ENCODE measurements at places on chromosomes 1 and 21.

DNA sequence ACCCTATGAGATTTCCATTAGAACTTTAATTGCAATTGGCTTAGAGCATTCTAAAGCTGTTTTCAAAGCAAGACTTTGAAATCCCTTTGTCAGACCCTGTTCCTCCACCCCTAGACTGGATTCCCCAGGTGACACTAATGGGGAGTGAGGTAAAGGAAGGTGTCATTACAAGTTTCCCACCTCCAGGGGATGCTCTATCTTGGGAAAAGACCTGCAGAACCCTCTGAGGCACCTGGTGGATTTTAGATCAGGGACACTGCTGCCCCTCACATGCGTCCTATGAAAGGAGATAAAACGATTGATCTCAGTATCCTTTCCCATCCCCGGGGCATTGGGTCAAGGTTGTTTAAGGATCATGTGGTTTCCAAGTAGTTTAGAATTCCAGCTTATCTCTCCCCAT, 80.3 kb upstream of the RGS4 start:
- DNase-seq, result no peak

- DNase-seq, result peak; percentile 93
These were observed 20.6 kb downstream of the MTHFR start for GRCh38 chr1:11784993-11785769.

DNA sequence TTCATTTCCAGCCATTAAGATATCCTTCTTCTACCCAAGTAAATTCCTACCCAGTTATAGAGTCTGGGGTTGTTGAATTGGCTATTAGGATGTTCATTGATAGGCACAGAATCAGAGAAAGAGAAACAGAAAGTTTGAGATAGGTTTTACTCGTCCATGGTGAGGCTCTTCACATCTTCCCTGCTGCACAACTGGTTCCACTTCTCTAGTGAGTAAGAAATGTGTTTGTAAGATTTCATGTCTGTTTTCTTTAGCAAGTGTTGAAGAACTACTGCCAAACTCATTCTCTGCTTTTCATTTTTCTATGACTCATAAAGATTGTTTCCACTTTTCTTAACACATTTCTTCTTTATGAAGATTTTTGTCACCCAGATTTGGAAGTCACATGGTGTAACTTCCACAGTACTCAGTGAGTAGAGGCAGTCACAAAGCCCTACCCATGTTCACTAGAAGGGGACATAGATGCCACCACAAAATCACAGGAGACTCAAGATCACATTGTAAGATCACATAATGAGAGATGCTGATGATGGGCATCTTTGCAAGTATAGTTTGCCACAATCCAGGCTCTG, 152.3 kb downstream of the SNX7 start:
- no peak for DNase-seq

DNA sequence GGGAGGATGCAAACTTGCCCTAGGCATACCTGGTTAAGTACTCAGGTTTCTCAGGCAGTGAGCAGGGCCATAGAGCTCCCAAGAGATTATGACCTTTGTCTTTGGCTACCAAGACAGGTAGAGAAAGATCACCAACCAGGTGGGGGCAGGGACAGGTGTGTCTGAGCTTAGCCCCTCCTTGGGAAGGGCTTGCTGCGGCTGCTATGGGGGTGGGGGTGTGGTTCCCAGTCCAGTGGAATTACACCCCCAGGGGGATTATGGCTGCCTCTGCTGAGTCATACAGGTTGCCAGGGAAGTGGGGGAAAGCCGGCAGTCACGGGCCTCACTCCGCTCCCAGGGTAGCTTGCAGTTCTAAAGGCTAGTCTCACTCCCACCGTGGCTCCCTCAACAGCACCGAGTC, 65.2 kb upstream of the FAM163A start:
- no peak for DNase-seq

GRCh38 chr1:246437961-246438360, 69.1 kb downstream of the SMYD3 start:
- DNase-seq, result no peak

- no peak for DNase-seq
These were observed 10.4 kb upstream of the KCNA2 start for GRCh38 chr1:110616587-110616986.

GRCh38 chr1:222634180-222635013, 16.5 kb downstream of the MIA3 start:
- DNase-seq, result no peak

Data from spleen (tissue), 13 donors.